Right renal cortex interstitium (tissue), 3 donors: ENCODE measurements at places on chromosomes 5 and 9. TPM values are rescaled to one million over a fixed set of nuclear protein-coding genes. Genes with fewer than 3 reads are reported as not detected.

GRCh38 chr9:105194234-105194633 is 50.2 kb upstream of the SLC44A1 start:
- no peak for DNase-seq

The MYMK gene
- not detected for polyA plus RNA-seq

- peak; percentile 44 for DNase-seq
These were observed at the start of gene PTGES for GRCh38 chr9:129752900-129753729. Gene PTGES (minus strand): TSS chr9:129753042. CDS start chr9:129753012, 30 bp downstream.

GRCh38 chr5:6822068-6822467 is 108.8 kb downstream of the TENT4A start:
- DNase-seq, result no peak

GRCh38 chr5:147483961-147484707 is 25.7 kb downstream of the DPYSL3 start:
- DNase-seq, result peak; percentile 50

- DNase-seq, result no peak
These were observed 193.5 kb downstream of the CD180 start for GRCh38 chr5:67002832-67003684.

The RGMB gene
- 15.1 TPM for polyA plus RNA-seq
